ENCODE measurements at places on chromosomes 1 and 21. TPM values are rescaled to one million over a fixed set of nuclear protein-coding genes. Genes with fewer than 3 reads are reported as not detected.

DNA sequence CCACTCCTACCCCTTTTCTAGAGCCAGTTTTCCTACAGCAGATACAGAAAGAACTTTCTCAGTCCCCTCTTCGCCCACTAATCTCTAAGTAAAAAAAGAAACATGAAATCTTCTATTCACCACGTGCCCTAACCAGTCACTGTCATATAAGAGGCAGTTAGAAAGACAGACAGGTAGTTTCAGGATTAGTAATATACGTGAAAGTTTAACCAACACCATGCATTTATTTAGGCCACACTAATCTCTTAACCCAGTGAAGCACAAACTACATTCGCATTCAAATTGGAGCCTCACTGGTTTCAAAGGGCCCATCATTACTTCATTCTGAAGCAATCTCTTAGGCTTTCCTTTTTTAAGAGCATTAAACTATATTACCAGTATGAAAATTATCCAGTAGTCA is 10.1 kb downstream of the GPATCH2 start:
- H3K27me3 ChIP-seq = no peaks in the 10 kb centered on the region
- H3K36me3 ChIP-seq = no peaks in the 10 kb centered on the region
- H3K27ac ChIP-seq = no peak overlapping the region
- H3K4me1 ChIP-seq = no peaks in the 10 kb centered on the region
- no peak overlapping the region for H3K4me3 ChIP-seq

DNA sequence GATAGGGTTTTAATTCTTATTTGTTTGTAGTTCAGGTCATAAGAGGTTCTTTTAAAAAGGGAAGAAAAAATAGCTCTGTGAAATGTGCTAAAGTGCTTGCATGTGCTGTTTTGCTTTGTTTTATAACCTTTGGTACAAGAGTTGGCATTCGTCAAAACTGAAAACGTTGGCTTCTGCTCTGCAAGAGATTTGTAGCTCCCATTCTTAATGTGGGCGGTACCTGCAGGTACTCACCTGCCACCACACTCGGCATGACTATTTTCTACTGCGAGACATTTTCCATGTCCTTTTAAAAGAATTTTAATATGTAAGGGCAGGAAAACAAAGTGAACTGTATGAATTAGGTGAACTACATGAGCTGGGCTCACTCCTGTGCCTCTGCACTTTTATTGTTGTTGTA is 92.6 kb downstream of the ADARB1 start:
- no peaks in the 10 kb centered on the region for H3K27me3 ChIP-seq
- H3K36me3 ChIP-seq = no peaks in the 10 kb centered on the region
- no peak overlapping the region for H3K4me3 ChIP-seq
- no peak overlapping the region for H3K27ac ChIP-seq

DNA sequence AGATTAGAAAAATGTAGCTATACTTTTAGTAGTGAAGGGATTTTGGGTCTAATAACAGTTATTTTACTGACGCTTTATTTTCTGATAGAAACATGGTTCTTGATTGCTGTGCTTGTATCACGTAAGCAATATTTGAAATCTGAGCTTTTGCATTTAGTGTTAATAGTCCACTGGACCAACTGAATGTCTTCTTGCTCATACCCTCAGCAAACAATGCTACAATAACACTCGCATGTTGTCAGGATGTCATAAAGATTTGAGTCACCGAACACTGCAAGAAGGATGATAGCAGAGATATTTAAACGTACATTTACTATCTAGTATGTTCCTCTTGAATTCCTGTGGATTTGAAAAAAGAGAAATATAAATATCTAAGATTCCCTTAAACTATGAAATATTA is 7.5 kb downstream of the DYRK1A start:
- H3K4me1 ChIP-seq = peaks cover 19% of the 10 kb centered on the region
- no peak overlapping the region for H3K4me3 ChIP-seq
- H3K36me3 ChIP-seq = no peaks in the 10 kb centered on the region
- no peak overlapping the region for H3K27ac ChIP-seq

DNA sequence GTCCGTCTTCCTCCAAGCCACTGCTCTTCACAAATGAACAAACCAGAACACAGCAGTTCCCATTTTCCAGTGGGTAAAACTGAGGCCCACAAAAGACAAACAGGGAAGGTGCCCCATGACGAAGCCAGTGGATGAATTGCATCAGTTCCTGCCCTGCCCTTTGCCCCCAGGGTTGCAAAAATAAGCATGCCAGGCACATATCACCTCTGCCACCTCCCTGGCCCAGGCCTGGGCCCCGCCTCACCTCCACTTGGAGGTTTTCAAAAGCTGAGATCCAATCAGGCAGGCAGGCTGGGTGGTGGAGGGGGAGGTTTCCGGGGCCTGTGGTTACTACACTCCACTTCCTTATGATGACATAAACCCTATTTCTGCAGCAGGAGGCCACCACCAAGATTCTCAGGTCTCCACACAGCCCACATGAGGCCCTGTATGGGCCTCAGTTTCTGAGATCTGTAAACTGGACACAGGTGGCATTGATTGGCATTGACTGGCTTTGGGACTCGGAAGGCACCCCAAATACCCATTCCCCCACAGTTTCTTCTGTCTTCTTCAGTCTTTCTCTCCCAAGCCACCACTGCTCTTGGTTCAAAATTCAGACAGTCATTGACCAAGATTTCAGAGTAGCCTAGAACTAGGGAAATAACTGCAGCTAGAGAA is 4.1 kb downstream of the KIF21B start:
- H3K4me3 ChIP-seq = no peak overlapping the region
- peak overlapping the region; percentile 76 for H3K27ac ChIP-seq
- no peaks in the 10 kb centered on the region for H3K27me3 ChIP-seq
- H3K4me1 ChIP-seq = peaks cover 32% of the 10 kb centered on the region

DNA sequence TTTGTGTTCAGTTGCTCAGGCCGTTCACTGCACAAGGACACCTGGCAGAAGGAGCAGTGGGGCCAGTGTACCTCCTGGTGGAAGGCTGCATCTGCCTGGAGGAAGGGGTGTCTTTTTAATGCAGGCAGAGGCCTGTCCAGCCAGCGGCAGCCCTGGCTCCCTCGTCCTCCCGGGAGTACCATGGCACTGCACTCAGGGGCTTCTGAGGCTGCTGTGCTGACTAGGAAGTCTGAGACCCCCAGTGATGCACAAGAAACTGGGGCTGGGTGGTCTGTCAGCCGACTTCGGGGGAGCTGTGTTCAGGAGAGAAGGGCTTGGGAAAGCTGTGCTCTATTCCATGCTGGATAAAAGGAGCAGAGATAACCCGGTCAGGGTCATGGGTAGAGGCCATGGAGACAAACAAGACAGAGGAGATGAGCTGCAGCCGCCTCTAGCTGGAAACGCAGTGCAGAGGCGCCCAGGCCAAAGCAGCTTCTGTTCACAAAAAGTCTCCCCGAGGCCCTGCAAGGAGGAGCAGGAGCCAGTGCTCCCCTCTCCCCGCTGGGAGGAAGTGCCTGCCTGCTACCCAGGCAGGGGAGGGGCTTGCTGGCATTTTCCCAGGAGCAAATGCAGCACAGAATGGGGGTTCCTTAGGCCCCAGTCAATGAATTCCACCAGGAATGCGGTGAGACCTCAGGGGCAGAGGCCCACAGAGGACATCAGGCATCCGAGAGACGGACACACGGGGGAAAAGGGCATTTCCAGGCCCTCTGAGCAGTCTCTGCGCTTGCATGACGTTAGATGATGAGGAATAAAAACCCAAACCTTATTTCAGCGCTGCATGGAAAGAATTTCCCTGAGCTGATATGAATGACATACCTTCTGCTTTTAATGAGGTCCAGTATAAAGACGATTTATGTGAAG is 17.2 kb upstream of the C2CD2 start:
- H3K27ac ChIP-seq = no peak overlapping the region
- H3K36me3 ChIP-seq = no peaks in the 10 kb centered on the region
- no peaks in the 10 kb centered on the region for H3K27me3 ChIP-seq
- peaks cover 7% of the 10 kb centered on the region for H3K4me1 ChIP-seq

- H3K27ac ChIP-seq = no peak overlapping the region
- no peak overlapping the region for H3K4me3 ChIP-seq
- H3K27me3 ChIP-seq = no peaks in the 10 kb centered on the region
- DNase-seq = no peak
Observed at GRCh38 chr21:31977816-31978215, 105.0 kb downstream of the HUNK start.

DNA sequence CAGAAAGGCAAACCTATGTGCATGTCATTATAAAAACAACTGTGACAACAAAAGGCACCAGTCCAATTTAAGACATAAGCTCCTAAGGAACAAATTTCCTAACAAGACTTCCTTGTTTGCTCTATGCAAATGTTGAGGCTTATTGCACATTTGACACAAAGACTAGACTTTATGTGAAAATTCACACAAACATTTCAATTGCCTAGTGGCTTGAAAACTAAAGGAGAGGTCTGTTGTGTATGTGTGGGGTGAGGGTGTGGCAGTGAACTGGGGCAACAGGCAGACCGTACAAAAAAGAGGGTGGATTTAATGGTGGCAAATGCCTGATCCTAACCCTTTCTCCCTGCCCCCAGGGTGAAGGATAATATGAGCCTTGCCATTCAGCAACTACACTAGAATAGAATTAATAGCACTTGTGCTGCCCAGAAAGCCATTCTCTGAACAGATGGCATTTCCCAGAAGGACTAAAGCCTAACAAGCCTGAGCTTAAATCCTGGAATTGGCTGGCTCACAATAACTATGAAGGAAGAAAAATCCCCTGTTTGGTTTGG is 73.9 kb downstream of the GLUL start:
- no peaks in the 10 kb centered on the region for H3K4me1 ChIP-seq
- H3K27me3 ChIP-seq = no peaks in the 10 kb centered on the region
- no peaks in the 10 kb centered on the region for H3K36me3 ChIP-seq
- H3K27ac ChIP-seq = peak overlapping the region; percentile 77
- no peak overlapping the region for H3K4me3 ChIP-seq
- DNase-seq = peak; percentile 31

- H3K4me3 ChIP-seq = no peak overlapping the region
- H3K27ac ChIP-seq = no peak overlapping the region
- DNase-seq = no peak
- H3K36me3 ChIP-seq = no peaks in the 10 kb centered on the region
- no peaks in the 10 kb centered on the region for H3K4me1 ChIP-seq
Observed at GRCh38 chr1:26877326-26877725, 12.8 kb downstream of the GPN2 start.

Gene HTR1D
- total RNA-seq = 0.42 TPM

Gene ARMH1
- total RNA-seq = 1.3 TPM

Gene SH2D2A
- total RNA-seq = 3.1 TPM

Data from colonic mucosa (tissue), 4 donors.